KBM-7 (cell line): ENCODE measurements at places on chromosomes 16 and 17.

- DNase-seq = peak; percentile 68
Measured at GRCh38 chr17:28949185-28950016, 1.9 kb downstream of the PHF12 start.

GRCh38 chr16:49597796-49598195 is 224.2 kb downstream of the C16orf78 start:
- DNase-seq = no peak

DNA sequence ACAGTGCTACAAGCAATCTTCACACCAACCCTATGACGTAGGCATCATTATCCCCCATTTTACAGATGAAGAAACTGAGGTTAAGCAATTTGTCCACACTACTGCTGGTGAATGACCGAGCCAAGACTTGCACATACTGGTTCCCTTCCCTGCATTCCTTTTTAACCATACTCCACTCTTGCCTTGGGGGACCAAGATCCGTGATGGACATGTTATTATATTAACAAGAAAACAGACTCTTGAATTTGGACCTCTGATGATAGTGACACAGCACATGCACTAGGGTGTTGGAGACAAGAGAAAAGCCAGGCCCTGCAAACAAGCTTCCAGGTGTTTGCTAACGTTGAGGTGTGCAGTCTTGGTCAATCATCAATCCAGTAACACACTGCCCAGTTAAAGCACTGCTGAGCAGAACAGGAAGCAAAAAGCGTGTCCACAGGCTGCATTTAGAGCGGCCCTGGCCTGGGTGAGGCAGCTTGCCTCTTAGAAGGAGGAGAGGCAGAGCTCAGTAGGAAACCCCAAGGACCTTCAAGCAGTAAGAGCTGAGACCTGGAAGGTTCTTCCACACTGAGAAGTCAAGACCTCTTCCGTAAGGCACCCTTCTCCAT is 36.7 kb downstream of the HNF1B start:
- no peak for DNase-seq

DNA sequence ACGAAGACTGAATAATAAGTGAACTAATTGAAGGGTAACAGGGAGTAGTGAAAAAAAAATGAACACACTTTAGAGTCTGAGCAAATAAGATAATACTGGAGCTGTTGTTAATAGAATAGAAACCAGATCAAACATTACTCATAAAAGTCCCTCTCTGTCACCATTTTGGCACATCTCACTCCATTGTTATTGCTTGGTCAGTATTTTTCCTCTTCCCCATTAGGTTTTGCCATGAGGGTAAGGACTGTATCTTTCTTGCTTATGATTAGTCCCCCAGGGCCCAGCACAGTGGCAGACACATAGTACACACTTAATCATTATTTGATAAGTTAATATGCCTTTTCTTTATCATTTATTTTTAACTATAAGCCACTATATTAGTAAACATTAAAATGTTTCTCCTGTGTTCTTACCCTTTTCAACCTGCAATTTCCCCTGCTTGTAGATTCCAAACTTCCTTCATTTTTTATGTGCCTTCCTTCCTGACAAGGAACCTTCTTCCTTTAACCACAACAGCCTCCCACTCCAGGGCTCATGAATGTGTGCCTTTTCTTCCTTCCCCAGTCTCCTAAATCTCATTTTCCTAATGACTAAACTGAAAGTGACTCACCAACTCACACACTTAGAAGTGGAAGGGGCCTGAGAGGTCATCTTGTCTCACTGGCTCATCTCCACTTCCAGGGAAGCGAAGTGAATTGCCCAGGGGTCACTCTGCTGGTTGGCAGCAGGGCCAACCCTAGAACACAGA is 88.2 kb upstream of the HAS3 start:
- peak; percentile 34 for DNase-seq

GRCh38 chr16:77956231-77956630 is 66.1 kb upstream of the CLEC3A start:
- no peak for DNase-seq

- DNase-seq = no peak
Measured at GRCh38 chr17:33889766-33890165, 365.3 kb upstream of the CCL2 start.

DNA sequence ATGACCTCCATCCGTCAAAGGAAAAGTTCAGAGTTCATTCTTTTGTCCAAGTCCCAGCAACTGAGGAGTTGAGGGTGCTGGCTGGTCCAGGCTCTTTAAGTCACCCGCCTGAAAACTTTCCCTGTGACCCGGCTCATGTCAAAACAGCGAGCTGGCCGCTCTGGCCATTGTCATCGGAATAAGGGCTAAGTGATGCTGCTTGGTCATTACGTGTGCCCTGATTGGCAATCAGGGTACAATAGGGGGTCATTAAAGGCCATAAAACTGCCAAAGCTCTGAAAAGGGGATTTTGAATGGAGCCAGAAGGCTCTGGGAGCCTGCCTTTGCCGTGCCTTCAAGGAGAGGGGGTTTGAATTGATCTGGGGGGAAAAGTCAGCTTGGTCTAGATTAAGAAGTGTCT is 88.5 kb upstream of the IRX3 start:
- no peak for DNase-seq

DNA sequence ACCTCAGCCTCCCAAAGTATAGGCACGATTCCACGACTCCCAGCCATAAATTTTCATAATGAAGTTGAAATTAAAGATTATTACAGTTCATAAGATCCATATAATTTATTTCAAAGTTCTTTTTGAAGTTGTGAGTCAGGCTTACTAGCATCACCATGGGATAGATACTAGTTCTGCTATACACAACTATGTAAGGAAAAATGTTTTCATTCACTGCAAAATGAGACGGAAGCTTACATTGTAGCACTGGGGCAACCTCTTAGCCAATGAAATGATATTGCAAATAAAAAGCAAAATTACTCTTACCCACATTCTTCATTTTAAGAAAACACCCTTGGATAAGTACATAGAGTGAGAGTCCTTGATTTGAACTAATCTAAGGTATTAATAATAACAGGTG is 18.8 kb upstream of the MARCHF10 start:
- no peak for DNase-seq
